ENCODE measurements at places on chromosomes 3 and 15.

- no peak for DNase-seq
Measured at GRCh38 chr15:64865998-64866520, 24.3 kb downstream of the PLEKHO2 start.

GRCh38 chr3:14203521-14204079 is 25.0 kb downstream of the LSM3 start:
- no peak for DNase-seq

GRCh38 chr3:12944849-12945248 is 103.5 kb upstream of the RPL32 start:
- DNase-seq: no peak

DNA sequence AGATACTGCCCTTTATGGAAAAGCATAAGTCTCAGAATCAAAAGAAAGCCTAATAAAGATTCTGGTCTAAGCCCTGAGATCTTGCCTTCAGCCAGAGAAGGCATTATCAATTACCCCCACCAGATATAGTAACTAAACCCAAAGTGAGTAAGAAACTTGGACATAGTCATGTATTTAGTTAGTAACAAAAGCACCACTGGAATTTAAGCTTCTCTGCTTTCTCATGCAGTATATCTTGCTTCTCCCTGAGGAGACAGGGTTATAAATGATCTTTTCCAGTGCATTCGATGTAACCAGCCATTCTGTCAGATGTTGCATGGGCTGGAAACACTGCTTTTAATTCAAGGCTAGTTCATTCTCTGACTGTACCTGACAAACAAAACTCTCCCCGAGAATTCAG is 946.7 kb downstream of the NAALADL2 start:
- DNase-seq: no peak

GRCh38 chr3:110650741-110651140 is 420.9 kb upstream of the NECTIN3 start:
- DNase-seq: no peak

DNA sequence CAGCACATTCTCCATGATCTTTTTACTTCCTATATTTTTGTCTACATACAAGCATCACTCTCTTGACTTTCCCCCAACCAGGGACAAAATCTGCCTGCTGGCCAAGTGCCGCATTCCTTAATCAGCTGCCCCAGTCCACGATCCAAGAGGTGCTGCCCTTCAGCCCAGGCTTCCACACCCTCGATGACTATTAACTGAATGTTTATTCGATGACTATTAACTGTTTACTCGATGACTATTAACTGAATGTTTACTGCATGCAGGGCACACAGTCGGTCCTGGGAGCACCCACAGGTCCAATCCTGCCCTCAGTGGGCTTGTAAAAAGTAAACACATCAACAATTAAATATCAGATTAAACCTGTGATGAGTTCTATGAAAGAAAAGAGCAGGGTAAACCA is 256.9 kb downstream of the ARRDC4 start:
- no peak for DNase-seq

- DNase-seq: no peak
Measured at GRCh38 chr3:14563946-14564539, 23.9 kb upstream of the GRIP2 start.

GRCh38 chr15:23695282-23695681 is 8.2 kb upstream of the NDN start:
- no peak for DNase-seq

DNA sequence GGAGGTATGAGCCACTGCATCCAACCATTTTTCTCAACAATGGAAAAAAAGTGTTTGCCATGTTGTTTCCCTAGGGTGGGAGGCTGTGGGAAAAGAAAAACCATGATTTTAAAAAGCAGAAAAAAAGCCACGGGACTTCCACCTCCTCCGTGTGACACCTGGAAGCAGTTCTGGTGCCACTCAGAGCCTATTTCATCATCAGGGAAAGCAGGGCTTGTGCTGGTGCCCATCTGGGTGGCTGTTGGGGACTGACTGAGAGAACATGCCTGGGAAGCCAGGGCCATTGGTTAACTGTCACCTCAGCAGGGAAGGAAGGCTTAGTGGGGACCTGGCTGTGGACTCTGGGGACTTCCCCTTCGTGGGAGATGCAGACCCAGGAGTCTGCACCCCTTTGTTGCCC is 7.3 kb downstream of the RNU5B-1 start:
- no peak for DNase-seq

- no peak for DNase-seq
Measured at GRCh38 chr3:85589145-85589544, 630.4 kb downstream of the CADM2 start.

- DNase-seq: no peak
Measured at GRCh38 chr15:30650012-30650929, 24.3 kb downstream of the ARHGAP11B start.

GRCh38 chr3:137944593-137944992 is 65.4 kb upstream of the CLDN18 start:
- no peak for DNase-seq

DNA sequence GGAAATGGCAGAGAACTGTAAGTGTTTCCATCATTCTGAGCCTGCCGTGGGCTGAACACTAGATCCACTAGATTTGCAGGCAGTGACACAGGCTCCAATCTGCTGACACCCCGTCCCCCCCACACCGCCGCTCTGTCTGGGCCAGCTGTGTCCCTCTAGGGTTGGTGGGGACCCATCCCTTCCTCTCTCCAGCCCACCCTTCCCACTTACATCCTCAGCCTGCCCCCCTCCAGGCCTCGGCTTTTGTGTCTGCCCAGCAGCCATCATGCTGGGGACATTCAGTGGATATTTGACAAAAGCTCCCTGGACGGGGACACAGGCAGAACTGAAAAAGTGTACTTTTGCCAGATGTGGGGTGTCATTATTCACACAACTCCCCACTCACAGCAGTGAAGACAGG is 10.7 kb upstream of the LRRK1 start:
- no peak for DNase-seq

GRCh38 chr3:170355738-170356595 is 1.5 kb upstream of the SKIL start:
- no peak for DNase-seq

GRCh38 chr3:56795097-56795828 is 6.5 kb downstream of the ARHGEF3 start:
- DNase-seq: no peak

DNA sequence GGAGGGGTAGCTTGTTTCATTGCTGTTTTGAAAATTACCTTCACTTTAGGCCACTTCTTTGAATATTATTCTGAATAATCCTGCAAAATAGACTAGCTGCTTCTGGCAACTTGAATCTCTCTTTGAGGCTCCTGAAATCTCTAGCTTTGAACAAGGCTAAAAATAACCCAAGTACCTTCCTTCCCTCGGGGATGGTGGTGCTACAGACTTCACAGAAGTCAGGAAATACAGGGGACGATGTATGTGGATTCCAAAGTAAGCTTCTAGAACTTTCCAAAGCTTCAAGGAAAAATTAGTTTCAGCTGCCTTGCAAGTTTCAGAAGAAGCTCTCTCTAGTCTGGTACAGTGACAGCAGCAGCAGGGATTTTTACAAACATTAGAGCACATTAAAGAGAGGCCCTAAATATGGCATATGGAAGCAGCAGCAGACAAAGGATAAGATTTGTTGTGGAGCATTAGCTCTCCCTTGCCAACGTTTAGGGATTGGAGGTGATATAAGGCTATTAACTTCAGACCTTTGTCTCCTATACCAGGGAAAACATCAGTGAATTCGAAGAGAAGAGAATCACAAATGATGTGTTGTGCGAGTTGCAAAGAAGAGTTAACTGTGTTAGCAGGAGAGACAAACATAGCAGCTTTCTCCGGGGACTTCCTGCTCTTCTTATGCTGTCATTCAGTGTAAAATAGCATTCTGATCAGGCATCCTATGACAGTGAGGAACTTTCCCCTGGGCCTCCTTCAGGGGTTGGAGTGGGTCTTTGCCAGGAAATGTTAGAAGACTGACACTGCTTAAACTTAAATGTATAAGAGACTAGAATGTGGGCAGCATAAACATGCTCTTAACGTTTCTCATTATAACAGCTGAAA is 783.0 kb upstream of the ARPP21 start:
- no peak for DNase-seq

- no peak for DNase-seq
Measured at GRCh38 chr15:96121086-96121920, 209.2 kb upstream of the NR2F2 start.

GRCh38 chr15:50344006-50344464 is 11.0 kb downstream of the GABPB1 start:
- no peak for DNase-seq

DNA sequence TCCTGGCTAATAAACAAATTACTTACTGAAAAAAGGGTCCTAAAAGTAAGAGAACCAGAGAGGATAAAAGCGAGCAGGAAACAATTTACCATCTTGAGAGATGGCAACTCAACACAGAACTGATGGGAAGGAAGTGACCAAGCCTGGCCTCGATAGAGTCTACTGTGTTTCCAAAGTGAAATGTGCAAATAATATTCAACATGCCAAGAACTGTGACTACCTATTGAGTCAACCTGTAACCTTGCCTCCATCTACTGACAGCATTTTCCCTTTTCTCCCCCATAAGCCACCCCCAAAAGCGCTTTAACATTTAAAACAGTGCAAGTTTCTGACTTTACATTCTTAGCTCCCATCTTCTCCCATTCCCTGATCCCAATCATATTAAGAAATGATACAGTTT is 75.4 kb upstream of the PSMD6 start:
- DNase-seq: no peak

DNA sequence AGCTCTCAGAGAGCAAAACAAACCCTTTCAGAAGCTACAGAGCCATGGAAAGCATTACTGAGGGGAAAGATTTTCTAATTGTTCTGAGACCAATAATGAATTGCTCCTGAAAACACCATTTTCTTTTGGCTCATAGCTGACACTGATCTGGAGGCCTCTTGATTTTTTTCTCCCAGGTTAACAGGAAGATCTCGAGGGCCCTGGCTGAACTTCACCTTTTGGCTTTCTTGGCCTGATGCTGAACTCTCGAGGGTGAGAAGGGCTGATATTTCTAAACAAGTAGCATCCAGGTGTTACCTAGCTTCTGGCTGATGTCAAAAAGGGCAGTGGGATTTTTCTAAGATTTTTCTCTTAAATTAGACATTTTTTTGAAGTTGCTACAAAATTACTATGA is 19.9 kb upstream of the NFKBIZ start:
- DNase-seq: no peak

DNA sequence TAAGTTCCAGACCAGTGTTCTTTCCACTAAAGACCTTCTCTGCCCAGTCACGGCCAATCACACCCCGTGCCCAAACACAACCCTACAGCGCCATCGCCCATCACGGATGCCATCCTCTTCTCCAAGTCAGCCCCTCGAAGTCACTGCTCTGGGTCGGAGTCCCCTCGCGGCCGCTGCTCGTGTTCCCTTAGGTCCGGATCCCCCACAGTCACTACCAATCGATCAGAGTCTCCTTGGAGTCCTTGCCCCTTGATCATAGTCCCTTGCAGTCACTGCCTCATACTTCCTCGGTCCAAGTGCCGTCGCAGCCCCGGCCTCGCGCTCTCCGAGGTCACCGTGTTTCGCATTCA is 461 bp downstream of the PCYT1A start:
- DNase-seq: no peak

DNA sequence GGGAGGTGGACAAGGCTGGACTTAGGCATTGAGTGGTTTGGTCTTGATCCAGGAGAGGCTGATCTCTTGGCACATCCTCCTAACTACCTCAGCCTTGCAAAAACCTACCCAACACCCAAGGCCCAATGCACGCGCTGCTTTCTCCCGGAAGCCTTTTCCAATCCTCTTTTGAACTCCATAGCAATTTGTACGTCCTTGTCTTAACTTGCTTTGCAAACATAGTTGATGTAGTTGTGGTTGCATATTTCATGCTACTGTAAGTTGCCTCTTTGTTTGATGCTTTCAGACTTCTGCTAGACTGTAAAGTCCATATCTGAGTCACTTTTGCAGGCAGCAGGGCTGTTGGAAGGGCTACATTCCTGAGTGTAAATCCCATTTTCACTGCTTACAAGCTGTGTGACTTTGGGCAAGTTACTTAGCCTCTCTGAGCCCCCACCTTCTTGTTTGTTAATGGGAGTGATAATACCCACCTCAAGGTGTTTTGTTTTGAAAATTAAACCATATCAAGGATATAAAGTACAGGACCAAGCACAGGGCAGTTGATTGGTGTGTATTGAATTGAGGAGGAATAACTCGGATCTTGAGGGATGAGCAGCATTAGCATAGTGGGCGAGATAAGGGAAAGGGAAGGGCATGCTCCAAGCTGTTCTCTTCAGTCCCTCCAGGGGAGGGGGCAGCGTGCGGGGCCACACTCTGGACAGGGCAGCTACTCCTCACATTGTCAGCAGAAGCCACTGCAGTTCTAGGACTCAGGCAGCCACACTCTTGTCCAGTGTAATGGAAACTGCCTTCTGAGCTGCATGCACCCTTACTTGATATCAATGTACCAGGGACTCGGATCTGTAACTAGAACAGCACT is 28.8 kb downstream of the SIAH2 start:
- no peak for DNase-seq

All from activated CD4-positive, alpha-beta T cell treated with anti-CD3 and anti-CD28 coated beads for 24 hours (primary cell).